Activated T-cell treated with anti-CD3 and anti-CD28 coated beads, Interleukin-2, amount 50 U/mL, for 24 hours (primary cell): ENCODE measurements at places on chromosomes 3 and 15.

DNA sequence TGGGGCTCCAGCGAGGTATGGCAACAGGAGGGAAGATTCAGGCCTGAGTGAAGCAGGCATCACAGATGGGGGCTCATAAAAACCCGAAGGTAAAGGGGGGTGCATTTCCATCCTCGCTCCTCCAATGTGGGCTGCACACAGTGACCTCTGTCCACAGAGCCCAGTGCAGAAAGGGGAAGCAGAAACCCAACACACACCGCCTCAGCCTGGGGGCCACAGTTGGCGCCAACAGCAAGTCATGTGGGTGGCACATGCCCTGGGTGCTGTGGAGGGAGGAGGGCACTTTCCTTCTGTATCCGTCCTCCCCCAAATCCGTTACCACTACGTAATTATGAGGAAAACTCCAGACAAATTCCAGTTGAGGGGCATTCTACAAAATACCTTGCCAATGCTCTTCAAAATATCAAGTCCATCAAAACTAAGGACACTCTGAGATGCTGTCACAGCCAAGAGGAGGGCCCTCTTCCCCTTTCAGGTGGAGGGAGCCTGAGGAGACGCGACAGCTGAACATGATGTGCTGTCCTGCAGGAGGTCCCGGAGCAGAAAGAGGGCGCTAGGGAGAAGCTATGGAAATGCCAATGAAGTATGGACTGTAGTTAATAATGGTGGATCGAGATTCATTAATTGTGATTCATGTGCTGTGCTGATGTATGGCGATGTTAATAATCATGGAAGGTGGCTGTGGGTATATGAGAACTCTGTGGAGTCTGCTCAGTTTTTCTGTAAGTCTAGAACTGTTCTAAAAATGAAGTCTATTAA, 16.4 kb downstream of the APBA2 start:
- DNase-seq: peak; percentile 16

- no peak for DNase-seq
Observed at GRCh38 chr15:92124657-92125010, 269.0 kb upstream of the ST8SIA2 start.

- DNase-seq: no peak
Observed at GRCh38 chr3:24401090-24401810, 93.4 kb downstream of the THRB start.

GRCh38 chr3:49248840-49249227, 28.2 kb downstream of the C3orf62 start:
- DNase-seq: no peak

DNA sequence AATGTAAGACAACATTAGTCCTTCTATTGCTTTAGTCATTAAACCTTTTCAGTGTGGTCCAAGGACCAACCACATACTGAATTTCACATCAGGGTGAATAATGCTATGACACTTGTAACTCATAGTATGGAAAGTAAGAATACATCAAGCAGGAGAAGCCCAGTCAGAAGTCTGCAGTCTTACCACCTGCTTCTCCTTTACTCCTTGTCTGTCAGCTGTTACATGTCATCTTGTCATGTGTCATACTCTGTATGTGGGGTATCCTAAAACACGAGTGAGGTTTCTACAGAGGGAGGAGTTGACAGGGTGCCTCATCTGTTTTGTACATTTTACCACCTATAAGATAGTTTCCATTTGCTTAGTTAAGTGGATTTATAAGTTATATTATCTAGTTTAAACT, 32.8 kb upstream of the EID1 start:
- no peak for DNase-seq

DNA sequence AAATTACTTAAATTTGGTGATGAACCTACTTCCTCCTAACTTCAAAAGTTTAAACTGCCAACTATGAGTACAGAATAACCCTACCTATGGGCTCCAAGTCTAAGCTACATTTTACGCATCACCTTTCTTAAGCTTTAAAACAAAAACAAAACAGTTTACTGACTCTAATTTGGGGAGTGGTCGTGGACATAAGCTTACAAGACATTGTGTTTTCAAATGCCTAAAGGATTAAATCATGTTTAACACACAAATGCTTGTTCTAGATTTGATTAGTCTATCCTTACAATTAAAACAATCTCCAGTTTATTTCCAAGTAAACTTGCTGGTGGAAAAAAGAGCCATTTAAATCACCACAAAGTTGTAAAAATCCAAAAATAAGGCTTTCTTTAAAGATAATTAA, 62.2 kb downstream of the UACA start:
- DNase-seq: no peak

- DNase-seq: no peak
Observed at GRCh38 chr3:190721330-190721729, 141.2 kb downstream of the GMNC start.

DNA sequence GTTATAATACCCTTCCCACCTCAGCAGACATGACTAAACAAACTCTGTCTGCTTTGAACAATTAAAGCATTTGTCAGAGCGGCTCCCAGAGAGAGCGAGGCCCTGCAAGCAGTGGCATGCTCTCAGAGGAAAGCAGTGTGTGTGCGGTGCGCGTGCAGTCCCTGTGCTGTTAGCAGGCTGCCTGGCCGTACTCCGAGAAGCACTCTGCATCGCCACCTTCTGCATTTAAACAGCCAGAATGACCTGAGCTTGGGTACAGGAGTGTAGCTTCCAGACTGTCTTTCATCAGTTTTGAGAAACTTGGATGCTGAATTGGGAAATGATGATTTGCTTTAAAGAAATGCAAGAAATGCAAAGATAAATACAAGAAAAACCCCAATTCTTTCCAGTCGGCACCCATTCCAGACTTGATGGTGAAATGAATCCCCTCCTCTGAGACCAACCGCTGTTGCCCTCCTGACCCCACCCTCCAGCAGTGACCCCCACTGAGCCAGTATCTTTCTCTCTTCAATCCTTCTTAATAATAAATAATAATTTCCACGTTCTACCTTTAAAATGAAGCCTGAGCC, 113.5 kb downstream of the VGLL4 start:
- DNase-seq: no peak

DNA sequence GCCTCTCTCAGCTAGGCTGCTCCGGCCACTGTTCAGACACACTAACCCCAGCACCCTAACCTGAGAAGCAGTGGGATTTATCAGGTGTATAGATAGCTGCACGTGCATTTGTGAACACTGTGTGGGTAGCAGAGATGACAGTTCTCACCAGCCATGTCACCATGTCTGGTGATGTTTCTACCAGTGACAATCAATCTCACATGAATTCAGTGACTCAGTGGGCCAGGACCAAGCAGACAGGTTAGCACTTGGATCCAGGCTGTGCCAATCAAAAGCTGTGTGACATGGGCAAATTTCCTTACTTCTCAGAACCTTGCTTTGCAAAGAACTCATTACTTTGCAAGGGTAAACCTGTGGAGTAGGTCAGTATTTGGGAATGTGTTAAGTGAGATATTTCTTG, 65.3 kb upstream of the GATM start:
- DNase-seq: no peak

- DNase-seq: no peak
Observed at GRCh38 chr3:101131767-101132166, 138.5 kb upstream of the ABI3BP start.

DNA sequence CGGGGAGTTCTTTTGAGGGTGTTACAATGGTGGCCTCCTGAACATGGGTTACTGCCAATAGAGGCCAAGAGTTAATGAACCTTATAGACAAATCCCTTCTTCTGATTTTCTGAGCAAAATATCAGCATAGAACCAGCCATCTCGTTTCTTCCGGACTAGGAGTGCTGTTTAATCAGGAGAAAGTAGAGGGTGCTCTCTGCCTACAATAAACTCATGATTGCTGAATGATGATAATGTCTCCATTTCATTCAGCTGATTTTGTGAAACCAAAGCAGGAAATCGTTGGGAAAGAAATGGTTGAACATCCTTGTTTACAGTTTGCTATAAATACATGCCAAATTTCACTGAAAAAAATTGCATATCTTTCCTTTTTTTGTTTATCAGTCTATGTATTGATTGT, 142.8 kb upstream of the PLSCR5 start:
- DNase-seq: no peak

GRCh38 chr3:47476330-47476626, 537 bp upstream of the SCAP start:
- no peak for DNase-seq

DNA sequence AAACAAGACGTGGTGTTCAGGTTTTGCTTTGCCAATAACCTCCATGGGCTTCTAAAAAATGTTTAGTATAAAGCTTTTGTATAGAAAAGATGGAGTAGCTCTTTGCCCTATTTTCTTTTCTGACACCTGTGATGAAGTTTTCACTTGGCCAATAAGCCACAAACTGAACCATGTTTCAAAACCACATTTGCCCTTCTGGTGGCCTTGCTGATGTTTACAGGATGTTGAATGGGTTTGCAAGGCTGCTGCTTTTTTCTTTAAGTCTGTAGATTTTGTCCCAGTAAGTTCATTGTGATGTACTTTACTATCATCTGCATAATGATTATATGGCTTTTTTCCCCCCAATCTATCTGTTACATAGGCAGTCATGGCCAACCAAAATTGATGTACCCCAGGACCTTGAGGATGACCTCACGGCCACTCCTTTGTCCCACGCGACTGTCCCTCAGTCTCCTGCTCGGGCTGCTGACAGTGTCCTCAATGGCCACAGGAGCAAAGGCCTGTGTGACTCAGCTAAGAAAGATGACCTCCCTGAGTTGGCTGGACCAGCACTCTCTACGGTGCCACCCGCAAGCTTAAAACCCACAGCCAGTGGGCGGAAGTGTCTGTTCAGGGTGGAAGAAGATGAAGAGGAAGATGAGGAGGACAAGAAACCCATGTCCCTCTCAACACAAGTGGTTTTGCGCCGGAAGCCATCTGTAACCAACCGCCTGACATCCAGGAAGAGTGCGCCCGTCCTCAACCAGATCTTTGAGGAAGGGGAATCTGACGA, 60.8 kb downstream of the SNRK start:
- DNase-seq: peak; percentile 37

GRCh38 chr15:99343208-99343607, 91.9 kb downstream of the LRRC28 start:
- no peak for DNase-seq

GRCh38 chr15:65055201-65055870, 10.1 kb downstream of the SLC51B start:
- no peak for DNase-seq

DNA sequence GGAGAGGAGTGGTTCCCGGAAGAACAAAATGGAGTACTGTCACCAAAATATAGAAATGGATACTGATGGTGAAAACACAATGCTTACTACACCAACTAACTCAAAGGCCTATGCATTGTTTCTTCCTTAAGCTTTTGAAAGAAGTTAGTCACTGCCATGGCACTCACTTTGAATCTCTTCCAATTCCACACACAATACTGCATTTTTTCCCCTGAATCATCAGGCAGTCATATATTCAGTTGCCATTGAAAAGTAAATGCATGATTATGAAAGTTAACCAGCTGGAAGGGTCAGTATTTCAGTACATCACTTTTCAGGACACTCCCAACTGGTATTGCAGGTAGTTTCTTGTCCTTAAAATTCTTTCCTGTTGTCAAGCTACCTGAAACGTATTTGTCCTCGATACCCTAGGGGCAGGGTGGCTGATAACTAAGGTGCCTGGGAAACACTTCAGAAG, 9.0 kb upstream of the LRRFIP2 start:
- no peak for DNase-seq

GRCh38 chr3:130341882-130342281, 3.6 kb upstream of the COL6A5 start:
- no peak for DNase-seq

DNA sequence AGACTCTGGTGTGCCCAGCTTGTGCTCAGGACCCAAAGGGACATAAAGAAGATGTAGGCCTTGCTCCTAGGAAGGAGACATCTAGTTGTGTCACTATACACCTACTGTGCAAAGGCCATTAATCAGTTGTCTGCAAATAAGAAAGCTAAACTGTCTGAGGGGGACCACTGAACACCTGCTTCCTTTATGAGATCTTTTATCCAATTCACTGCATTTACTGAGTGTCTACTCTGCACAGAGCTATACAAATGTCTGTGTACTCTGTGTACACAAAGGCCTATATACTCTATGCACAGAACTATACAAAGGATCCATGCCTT, 124.8 kb downstream of the CTNNB1 start:
- no peak for DNase-seq

DNA sequence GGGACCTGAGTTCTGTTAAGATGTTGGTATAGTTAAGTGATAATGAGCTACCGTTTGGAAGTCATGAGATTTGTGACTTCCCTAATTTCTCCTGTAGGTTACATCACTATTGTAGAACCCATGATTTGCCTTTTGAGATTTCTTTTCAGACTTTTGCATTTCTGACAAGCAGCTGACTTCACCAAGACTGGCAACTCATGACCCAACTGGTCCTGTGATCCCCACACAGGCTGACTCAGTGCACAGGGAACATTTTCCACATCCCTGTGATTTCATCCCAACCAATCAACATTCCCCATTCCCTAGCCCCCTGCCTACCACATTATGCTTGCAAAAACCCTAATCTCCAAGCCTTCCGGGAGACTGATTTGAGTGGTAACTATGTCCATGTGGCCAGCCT, 242.1 kb upstream of the PDZRN3 start:
- DNase-seq: no peak

GRCh38 chr3:112735926-112736325, 95.0 kb upstream of the CCDC80 start:
- no peak for DNase-seq

DNA sequence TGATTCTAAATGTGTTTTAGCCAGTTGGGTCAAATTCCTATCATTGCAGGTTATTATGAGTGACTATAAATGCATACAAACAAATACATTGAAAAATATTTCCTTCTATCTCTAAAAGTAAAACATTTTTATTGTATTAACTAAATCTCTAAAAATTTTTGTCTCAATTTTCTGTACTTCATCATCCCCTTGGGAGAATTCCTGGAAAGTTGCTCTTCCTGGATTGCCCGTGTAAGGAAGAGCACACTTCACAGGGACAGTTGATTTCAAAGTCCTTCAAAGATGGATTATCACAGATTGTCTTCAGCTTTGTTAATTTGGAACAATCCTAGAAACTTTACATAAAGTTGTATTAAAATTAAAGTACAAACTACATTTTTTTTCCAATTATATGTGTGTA, 595.6 kb downstream of the ROBO1 start:
- DNase-seq: no peak

DNA sequence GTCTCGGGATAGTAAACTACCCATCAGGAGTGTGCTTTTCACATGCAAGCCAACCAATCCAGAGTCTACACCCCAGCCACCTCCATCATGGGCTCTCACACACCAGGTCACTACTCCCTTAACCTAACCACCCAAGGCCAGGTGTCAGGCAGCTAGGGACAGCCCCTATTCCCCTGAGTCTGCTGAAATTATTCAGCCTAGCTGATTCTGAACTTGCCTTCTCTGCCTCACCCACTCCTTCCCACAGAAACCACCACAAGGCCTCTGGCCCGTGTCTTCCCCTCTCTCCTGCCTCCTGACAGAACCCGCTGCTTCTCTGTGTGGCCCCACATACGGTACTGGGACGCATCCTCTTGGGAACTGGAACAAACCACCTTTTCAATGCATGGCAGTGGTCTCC, 82.1 kb downstream of the PCSK6 start:
- no peak for DNase-seq

DNA sequence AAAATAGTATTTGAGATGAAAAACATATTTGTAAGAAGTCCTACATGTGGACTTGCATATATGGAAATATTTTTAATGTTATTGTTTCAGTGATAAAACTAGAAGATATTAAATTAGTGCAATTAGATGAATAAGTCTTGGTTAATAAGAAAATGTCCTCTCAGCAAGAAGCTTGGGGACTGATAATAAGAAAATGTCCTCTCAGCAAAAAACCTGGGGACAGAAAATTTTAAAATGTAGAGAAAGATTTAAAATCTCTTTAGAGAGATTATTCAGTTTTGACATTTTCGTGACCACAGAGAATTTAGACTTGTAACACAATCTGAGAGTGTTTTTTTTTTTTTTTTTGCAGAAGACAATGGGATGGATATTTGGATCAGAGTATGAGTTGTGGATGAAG, 156.0 kb downstream of the ISL2 start:
- no peak for DNase-seq
